Substantia nigra (tissue), 51 donors: ENCODE measurements at places on chromosomes 11 and 22.

DNA sequence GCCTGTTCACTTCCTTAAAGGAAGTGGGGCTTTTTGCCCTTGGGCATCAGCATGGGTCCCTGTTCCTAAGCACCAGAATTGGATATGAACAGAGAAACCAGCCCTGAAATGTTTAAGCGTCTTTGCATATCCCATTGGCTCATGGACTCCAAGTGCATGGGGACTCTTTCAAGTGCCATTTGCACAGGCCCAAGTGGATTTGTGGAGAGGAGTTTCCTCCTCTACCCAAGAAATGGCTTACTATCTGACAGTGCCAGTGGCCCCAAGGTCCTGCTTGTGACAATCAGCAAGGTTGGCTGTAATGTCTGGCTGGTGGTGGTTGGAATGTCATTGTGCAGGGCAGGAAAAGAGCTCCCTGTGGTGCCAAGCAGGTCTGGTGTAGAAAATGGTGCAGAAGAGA lies 4.0 kb downstream of the TOMM22 start:
- no peak for DNase-seq

GRCh38 chr11:45855308-45855707 lies 8.0 kb downstream of the CRY2 start:
- DNase-seq = no peak

DNA sequence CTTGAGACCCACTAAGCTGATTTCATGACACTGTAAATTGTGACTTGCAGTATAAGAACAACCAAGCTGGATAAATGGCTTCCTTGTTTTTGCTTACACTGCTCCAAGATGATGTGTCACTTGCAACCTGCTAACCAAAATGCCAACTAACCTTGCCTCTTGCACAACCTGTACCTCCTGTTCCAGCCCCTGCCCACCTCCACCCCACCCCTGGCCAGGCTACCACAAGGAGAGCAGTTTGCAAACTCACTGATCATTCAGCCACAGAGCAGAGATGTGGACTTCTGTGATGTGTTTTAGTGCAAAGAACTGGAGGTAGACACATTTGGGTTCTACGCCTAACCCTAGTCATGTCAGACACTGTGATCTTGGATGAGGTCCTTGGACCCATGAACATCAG lies 4.3 kb upstream of the APOL6 start:
- DNase-seq = no peak

DNA sequence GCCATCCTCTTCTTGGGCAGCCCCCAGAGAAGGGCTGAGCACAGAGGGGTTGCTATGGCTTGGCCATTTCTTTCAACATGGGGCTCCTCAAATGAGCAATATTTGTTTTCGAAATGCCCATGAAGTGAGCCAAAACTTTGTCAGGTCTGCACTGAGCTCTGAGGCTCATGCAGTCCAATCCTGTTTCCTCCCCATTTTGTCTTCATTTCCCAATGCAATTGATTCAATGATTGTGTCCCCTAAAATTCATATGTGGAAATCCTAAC lies 60.6 kb upstream of the CD44 start:
- DNase-seq = no peak

GRCh38 chr11:59802639-59803176 lies 7.9 kb downstream of the MRPL16 start:
- DNase-seq = peak; percentile 31
